ENCODE measurements at places on chromosomes 4 and X.

- DNase-seq, result no peak
These were observed 98.0 kb upstream of the SORBS2 start for GRCh38 chr4:185909972-185910371.

GRCh38 chr4:38302910-38303309 lies 342.7 kb downstream of the PTTG2 start:
- DNase-seq, result no peak

DNA sequence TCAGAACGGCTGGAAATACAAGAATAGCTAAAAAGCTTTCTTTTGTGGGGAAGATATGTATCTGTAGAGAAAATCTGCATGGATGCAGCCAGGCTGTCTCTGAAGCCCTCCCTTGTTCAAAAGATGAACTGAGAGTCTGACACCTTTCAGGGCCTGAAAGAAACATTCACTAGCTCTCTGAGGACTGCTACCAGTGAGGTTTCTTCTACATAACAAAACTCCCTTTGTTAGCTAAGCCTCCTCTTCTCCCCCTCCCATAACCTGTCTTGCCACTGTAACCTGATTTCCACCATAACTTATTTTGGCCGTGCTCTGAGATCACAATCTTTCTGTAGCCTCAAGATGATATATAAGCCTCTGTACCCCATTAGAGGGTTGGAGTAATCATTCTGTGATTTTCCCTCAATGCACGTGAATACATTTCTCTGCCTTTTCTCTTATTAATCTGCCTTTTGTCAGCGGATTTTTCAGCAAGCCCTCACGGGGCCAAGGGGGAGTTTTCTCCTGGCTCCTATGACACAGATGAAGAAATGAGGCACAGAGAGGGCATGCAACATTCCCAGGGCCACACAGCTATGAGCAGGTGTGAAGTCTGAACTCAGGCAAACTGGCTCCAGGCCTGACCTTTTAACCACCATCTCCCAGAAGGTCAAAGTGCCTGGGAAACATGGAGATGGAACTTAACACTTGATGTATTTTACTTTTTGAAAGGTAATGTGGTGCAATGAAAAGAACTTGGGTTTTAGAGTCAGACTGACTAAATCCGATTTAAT lies 161.6 kb upstream of the PRDX4 start:
- DNase-seq, result no peak

GRCh38 chrX:25012793-25013631 lies 2.8 kb downstream of the ARX start:
- no peak for DNase-seq

- DNase-seq, result no peak
These were observed 135.3 kb upstream of the MID1 start for GRCh38 chrX:10755439-10756334.

- DNase-seq, result no peak
These were observed 65.3 kb downstream of the PALLD start for GRCh38 chr4:168562041-168562571.

DNA sequence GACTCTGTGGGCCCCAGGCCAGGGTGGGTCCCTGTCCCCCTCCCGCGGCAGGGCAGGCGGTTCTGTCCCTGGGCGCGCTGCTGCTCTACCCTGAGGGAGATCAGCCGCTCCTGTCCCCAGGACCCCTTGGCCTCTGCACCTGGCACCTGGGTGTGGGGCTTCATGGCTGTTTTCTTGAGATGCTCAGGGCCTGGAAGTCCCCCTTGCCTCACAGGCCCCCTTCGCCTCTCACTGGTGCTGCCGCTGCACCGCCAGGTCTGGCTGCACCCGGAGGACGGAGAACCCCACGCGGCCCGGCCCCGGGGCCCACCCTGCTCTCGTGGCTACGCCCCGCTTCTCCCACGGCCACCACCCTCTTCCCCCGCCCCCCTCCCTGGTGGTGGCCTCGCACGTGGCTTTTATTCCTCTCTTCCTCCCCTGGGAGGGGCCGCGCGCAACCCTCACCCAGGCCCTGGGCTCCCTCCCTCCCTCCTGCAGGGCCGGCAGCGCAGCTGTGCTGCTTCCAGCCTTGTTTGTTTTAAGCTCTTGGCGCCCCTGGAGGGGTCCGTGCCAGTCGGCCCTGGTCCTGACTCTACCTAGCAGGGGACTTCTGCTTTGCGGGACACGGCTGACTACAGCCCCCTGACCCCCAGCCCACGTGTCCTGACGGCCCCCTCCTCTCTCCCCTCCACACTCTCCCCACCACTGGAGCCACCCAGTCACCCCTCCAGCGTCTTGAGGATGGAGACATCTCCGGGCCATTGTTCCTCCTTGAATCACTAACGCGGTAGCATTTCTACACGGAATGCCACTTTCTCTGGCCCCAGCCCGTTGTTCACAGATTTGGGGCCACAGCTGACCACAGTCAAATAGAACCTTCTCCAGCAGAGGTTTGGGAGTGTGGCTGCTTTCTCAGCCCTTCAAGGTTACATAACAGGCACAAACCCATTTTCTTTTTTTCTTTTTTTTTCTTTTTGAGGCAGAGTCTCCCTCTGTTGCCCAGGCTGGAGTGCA lies 20.6 kb upstream of the CLDN24 start:
- no peak for DNase-seq

- DNase-seq, result no peak
These were observed 12.8 kb downstream of the FRYL start for GRCh38 chr4:48767055-48767929.

DNA sequence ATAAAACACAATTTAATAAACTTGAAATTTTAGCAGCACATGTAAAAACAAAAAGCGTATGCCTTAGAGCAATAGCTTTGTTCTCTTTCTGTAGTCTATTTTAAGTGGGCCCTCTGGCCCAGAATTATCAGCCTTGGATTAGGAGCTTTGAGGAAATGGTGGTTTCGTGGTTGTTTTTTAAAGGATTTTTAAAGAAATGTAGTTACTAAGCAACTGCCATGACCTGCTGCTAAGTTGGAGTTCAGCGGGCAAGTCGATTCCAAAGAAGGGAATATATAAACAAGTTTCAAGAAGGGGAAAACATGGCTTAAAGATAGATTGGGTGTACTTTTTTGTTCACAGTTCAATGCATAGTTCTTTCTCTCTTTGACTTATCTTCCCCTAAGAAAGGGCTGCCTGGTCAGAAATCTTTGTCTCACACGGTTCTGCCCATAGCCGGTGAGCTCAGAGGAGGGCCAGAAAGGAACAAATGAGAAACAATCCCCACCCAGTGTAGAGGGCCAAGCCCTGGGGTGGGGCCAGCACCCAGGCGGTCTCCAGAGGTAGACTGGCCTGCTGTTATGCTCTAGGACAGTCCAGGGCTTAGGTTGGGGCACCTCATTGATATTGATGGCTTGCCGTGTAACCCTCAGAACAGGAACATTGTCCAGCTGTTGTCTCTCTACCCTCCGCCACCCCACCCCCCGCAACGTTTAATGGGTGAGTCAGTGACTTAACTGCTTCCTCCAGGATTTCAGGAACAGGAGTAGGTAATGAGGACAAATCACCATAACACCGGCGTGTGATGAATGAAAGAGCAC lies 32.5 kb downstream of the DLG3 start:
- DNase-seq, result no peak

DNA sequence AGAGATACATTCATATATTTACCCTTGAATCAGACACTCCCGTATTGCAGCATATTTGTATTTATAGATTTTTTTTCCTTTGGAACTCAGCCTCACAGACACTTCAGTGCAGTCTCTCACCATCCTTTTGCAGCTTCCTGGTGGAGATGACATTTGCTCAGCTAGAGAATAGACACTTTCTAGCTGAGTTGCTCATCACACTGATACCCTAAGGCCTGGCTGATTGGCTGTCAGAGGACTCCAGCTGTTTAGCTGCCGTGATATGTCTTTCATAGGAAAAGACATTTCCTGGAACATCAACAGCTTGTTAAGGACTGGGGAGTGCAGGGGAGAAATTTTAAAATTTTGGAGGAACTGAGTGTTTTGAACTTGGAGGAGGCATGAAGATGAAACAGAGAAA lies 429.6 kb downstream of the SMARCA1 start:
- no peak for DNase-seq

DNA sequence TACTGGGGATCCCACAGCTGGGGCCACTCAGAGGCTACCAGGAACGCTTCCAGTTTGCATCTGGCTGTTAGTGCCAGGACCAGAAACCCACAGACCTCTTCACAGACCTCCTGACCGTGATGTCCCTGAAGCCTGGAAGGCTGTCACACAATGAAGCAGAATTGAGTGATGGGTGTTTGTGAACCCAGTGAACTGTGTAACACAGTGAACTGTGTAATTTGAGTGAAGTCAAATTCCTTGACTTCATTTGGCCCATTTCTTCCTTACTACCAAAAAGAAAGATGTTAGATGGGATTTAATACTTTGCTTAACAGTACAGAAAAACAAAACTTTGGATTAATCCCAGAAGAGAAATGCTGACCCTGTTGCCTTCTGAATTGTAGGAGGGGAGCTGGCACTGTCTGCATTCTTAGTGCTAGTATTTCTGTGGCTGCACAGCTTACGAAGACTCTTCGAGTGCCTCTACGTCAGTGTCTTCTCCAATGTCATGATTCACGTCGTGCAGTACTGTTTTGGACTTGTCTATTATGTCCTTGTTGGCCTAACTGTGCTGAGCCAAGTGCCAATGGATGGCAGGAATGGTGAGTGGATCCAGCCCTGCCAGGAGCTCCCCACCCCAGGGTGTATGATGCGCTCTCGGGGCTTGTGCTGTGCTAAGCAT lies 17.8 kb downstream of the SRD5A3 start:
- no peak for DNase-seq

- no peak for DNase-seq
These were observed 78.2 kb upstream of the TET2 start for GRCh38 chr4:105068516-105068915.

DNA sequence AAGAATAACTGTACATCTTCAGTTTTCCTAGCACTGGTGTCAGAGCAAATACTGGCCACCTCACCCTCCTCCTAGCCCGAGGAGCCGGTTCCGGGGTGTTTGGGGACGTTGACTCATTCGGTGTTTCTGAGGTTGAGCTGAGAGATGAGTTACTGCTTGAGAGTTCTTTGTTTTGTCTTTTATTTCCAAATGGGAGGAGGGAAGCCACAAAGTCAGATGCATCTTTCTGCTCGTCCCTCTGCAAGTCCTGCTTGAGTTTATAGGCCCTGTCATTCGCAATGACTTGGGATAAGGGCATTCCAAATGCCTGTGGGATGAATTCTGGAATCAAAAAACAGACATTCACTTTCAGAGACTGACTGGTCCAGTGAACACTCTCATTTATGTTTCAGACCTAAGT lies 77.5 kb downstream of the HCCS start:
- no peak for DNase-seq

GRCh38 chr4:150818661-150819060 lies 196.4 kb downstream of the LRBA start:
- DNase-seq, result no peak

DNA sequence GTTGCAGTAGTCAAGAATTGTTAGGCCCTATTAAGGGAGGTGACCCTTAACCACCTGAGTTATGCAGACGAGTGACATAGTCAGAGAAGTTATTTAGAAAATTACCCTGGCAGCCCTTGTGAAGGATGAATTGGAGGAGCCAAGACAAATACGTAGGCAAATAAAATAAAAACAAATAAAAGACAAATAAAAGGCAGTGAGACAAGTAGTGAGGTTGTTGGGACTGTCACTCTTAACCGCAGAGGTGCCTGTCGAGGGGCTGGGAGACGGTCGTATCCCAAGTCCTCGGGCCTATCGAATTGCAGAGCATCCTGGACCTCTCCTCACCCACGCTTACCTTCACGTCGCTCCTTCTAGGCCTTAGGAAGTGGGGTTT lies 58.0 kb upstream of the ZC4H2 start:
- no peak for DNase-seq

DNA sequence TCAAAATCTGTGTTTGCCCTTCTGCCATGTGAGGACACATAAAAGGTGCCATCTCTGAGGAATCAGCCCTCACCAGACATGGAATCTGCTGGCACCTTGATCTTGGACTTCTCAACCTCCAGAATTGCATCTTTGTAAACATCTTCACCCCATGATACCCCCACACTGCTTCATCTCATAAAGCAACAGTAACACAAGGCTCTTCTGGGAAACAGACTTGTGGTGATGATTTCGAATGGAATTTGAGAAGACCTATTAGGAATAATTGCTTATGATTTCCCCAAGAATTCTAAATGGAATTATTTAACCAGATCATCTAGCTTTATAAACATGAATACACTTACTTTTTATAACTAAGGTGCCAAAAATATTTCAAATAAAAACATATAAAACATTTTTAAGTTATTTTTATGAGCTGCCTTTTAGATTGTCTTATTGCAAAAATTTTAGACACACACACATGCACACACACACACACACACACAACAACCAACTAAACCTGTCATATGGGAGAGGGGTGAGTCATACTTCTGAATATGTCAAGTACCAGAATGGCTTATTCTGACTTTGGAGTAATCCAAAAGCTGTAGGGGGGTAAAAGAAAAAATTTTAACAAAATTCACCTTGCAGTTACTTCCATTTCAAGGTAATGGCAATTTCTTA lies 82.0 kb downstream of the USP46 start:
- no peak for DNase-seq

DNA sequence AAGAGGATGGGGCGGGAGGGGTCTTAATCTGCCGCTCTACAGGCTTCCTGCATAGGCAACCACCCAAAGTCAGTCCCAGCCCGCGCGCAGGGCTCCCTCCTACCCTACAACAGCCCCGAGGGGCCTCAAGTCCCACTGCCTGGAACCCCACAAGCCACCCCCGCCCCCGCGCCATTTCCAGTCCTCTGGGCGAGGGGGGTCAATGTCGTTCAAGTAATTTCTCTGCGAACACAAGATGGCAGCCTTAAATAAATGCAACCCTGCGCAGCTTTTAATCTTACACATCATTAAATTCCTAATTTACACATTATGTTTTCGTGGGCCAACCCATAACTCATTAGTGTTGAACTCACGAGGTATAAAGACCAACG lies 92.9 kb downstream of the BCOR start:
- no peak for DNase-seq
